Fibroblast of skin of right biceps (primary cell): ENCODE measurements at places on chromosomes 12 and 14.

DNA sequence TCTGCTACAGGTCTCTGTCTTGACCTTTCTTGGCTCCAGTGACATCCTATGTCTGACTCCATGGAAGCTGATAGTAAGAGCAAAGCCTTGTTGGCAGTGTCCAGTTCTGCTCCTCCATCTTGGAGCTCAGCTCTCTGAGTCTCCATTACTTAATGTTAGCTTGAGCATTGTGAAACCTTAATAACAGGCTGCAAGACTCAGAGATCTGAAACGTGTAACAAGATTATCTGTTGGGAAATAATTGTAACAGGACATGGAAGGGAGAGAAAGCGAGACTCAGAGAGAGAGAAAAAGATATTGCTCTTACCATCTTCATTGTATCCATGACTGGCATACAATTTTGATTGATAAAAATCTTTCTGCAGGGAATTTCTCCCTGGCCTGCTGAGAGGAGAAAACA is 1365.7 kb downstream of the AACS start:
- DNase-seq: no peak

- no peak for DNase-seq
These were observed 7.1 kb upstream of the LGMN start for GRCh38 chr14:92755495-92755894.

GRCh38 chr14:68133856-68134255 is 314.3 kb downstream of the RAD51B start:
- DNase-seq: no peak

GRCh38 chr12:121860257-121860656 is 1.6 kb upstream of the HPD start:
- no peak for DNase-seq

DNA sequence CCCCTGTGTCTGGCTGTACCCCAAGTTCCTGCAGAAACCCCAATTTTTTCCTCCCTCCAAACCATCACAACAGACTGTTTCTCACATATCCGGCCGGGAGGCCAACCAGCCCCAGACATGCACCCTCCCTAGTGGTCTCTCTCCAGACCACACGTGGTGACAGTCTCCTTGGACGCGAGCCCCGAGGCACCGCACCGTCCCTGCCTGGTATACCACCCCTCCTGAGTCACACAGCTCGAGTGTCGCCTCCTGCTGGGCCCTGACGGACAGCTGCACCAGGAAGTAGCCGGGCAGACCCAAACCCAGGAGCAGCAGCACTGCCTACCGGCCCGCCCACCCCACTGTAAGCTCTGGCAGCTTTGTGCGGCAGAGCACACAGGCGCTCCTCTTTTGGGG is 97.4 kb downstream of the RFLNA start:
- DNase-seq: peak; percentile 78

DNA sequence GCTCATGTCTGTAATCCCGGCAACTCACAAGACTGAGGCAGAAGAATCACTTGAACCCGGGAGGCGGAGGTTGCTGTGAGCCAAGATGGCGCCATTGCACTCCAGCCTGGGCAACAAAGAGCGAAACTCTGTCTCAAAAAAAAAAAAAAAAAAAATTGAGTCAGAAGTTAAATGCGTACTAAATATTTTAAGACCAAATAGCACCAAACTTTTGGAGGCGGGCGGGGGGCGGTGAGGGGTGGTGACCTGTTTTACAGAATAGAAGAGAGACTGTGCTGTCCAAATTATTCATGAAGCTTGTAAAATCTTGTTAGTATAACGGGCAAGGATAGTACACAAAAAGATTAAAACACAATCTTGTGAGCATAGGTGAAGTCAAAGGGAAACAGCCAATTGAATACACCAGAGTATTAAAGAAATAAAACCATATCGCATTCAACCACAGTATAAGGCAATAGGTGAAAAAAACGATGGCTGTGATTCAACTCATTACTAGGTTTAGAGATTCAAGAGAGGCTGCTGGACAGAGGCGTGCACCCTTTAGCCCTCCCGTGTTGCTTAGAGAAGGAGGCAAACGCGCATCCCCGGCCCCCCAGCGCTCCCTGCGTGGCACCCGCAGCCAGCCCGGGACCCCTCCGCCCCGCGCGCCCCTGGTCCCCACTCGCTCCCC is 571 bp downstream of the ZNF891 start:
- DNase-seq: no peak

- DNase-seq: no peak
These were observed 20.3 kb downstream of the FCF1 start for GRCh38 chr14:74733221-74733620.

DNA sequence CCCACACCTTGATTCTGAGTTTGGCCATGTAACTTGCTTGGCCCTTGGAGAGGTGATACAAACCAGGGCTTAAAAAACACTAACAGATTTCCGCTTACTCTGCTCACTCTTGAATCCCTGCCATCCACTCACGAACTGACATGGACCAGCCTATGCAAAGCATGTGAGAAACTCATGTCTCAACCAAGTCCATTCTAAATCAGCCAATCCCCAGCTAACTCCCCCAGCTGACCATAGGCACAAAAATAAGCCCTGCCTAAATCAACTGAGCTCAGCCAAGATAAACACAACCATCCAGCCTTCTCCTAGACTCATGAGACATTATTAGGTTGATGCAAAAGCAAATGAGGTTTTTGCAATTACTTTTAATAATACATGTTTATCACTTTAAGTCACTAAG is 353.9 kb upstream of the TBX3 start:
- no peak for DNase-seq

DNA sequence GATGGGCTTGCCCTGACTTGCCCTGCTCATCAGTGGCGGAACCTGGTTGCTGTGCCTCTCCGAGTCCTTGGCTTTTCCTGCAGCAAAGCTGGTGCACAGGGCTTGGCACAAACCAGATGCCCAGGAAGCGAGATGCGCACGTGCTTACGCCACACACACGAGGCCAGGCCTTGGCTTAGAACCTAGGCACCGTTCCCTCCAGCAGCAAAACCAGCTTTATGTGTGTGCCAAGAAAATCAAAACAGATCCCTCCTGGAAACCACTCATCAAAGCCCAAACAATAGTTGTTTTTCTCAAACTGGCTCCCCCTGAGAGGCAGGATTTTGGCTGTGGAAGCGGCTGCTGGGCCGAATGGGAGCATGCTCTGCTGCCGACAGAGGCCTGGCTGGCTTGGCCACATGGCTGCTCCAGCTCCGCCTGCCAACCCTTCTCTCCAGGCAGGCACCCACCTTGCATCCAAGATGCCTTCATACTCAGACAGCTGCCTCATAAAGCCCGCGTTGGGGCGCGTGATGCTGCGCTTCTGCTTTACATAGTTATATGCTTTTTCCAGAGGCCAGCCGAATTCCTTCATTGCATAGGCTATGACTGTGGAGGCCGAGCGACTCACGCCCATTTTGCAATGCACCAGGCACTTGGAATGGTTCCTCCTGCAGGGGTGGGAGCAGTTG is 58.7 kb downstream of the SSH1 start:
- DNase-seq: peak; percentile 84

DNA sequence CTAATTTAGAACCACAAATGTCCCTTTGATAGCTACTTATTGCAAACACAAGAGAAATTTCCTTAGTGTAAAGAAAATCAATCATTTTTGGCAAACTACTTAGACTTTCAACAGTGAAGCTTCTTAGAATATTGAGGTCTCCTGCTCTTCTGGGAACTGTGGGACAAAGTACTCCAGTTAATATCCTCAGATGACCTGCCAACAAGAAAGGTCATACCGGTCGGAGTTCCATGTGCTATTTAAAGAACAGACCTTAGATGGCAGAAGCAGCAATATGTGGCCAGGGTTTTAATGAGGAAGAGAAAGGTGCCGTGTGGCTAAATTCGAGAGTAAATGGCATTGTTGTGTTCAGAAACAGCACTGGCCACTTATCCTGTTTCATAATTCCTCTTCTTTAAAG is 114.7 kb upstream of the AMIGO2 start:
- no peak for DNase-seq
